ENCODE measurements at places on chromosomes 1 and 21.

DNA sequence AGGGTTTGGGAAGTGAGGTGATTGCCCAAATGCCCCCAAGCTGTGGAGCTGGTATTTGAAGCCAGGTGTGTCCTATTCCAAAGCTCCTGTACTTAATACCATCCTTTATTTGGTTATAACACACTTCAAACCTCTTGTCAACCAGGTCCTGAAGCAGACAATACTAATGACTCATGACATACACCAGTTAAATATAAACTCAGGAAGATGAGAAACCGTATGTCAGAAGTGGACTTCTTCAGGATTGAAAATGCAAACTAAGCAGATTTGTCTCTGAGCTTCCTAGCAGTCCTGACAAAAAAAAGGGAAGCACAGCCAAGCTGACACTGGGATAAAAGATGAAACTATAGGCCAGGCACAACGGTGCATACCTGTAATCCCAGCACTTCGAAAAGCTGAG lies 70.6 kb downstream of the ALPL start:
- no peak for DNase-seq

- DNase-seq, result no peak
These were observed 697 bp downstream of the AGO3 start for GRCh38 chr1:35931446-35932157.

- no peak for DNase-seq
These were observed 18.8 kb downstream of the DPYD start for GRCh38 chr1:97902067-97902466.

DNA sequence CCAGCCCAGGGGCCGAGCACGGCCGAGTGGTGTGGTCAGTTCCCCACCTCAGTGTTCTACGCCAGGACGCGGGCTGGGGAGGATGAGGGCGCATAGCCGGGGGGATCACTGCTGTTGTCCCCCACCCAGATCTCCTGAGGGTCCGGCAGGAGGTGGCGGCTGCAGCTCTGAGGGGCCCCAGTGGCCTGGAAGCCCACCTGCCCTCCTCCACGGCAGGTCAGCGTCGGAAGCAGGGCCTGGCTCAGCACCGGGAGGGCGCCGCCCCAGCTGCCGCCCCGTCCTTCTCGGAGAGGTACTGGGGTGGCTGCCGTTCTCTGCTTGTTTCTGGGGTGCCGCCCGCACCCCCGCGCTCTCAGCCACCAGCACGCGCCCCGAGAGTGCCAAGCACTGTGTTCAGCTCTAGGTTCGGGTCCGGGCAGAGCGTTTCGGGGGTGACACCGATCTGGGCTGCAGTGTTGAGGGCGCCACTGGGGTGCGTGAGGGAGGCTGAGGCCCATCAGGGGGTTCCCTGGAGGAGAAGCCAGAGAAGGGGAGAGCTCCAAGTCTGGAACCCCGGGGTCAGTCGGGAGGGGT lies 17.4 kb downstream of the SAMD11 start:
- DNase-seq, result no peak

GRCh38 chr1:211327346-211327921 lies 801 bp downstream of the TRAF5 start:
- peak; percentile 56 for DNase-seq

- DNase-seq, result no peak
These were observed 10.8 kb upstream of the OSBPL9 start for GRCh38 chr1:51605961-51606723.

GRCh38 chr1:77350012-77350770 lies 68.4 kb downstream of the AK5 start:
- no peak for DNase-seq

- no peak for DNase-seq
These were observed 63.0 kb downstream of the PROX1 start for GRCh38 chr1:214050513-214051401.

GRCh38 chr1:118960026-118960561 lies 28.0 kb downstream of the TBX15 start:
- no peak for DNase-seq

DNA sequence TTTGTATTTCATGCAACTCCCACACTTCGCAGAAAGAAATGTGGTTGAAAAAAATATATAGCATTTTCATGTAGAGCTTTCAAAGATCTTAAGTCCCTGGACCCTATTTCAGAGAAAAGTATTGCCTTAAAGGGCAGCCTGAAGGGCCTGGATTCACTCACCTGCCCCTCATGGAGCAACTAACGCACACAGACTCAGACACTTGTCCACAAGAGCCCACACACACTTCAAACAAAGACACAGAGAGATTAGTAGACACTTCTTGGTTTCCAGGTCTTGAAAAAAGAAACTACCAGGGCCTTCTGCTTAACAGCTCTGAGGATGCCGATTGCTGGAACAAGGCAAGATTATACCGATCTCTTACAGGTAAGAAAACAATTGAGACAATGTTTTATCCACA lies 122.2 kb downstream of the ZBTB18 start:
- no peak for DNase-seq

- no peak for DNase-seq
These were observed 54.2 kb downstream of the VANGL2 start for GRCh38 chr1:160454371-160455152.

GRCh38 chr21:26709090-26709489 lies 136.0 kb upstream of the CYYR1 start:
- DNase-seq, result no peak

GRCh38 chr1:22767852-22768251 lies 57.2 kb downstream of the EPHB2 start:
- DNase-seq, result no peak

DNA sequence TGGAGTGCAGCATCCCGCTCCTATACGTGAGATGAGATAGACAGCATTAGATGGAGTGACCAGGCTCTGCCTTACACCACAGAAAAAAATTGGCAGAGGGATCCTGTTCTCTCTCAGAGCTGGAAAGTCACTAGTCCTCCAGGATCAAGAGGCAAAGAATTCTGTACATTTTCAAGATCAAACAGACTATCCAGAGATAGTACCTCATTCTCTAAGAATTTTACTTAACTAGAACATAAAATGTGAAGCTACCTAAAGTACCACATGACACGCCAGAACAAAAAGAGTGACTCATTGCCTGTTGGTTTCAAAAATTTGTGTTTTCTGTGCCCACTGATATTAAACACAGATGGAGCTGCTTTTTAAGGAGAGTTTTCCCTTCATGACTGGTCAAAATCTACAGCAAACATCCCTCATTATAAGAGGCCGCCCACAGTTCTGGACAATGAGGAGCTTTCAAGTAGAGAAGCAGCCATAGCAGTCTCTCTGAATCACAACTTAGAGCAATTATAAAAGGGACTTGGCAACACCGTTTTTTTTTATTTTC lies 32.3 kb downstream of the CD160 start:
- DNase-seq, result no peak

- peak; percentile 89 for DNase-seq
These were observed 4.1 kb upstream of the PTPN7 start for GRCh38 chr1:202164271-202165037.

- peak; percentile 24 for DNase-seq
These were observed 129.2 kb downstream of the ADAMTS1 start for GRCh38 chr21:26715878-26716506.

GRCh38 chr21:15841856-15842564 lies 112.2 kb downstream of the USP25 start:
- no peak for DNase-seq

DNA sequence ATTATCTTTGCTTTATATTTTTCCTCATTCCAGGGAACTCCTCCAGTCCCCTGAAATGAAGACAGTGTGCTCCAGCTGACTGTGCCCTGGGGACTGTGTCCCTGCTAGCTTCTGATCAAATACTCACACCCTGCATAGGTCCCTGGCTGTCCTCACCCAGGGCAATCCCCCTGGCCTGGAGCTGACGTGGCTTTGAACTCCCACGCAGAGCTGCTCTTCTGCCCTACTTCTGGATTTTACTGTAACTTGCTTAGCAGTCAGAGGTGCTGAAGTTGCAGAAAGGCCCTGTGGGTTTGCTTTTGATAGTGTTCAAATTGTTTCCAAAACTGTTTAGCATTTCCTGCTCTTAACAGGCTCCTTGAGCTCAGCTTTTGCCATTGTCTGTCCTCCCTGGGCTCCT lies 186.5 kb downstream of the FASLG start:
- DNase-seq, result peak; percentile 89

- no peak for DNase-seq
These were observed 120.9 kb downstream of the C1orf21 start for GRCh38 chr1:184507604-184508280.

- DNase-seq, result no peak
These were observed 70.6 kb downstream of the FGGY start for GRCh38 chr1:59367301-59368007.

- no peak for DNase-seq
These were observed 177.3 kb downstream of the TRIM33 start for GRCh38 chr1:114333690-114334089.

Measured in activated CD8-positive, alpha-beta T cell treated with anti-CD3 and anti-CD28 coated beads for 36 hours (primary cell).